HT1080 (cell line): ENCODE measurements at places on chromosomes 16 and 17.

DNA sequence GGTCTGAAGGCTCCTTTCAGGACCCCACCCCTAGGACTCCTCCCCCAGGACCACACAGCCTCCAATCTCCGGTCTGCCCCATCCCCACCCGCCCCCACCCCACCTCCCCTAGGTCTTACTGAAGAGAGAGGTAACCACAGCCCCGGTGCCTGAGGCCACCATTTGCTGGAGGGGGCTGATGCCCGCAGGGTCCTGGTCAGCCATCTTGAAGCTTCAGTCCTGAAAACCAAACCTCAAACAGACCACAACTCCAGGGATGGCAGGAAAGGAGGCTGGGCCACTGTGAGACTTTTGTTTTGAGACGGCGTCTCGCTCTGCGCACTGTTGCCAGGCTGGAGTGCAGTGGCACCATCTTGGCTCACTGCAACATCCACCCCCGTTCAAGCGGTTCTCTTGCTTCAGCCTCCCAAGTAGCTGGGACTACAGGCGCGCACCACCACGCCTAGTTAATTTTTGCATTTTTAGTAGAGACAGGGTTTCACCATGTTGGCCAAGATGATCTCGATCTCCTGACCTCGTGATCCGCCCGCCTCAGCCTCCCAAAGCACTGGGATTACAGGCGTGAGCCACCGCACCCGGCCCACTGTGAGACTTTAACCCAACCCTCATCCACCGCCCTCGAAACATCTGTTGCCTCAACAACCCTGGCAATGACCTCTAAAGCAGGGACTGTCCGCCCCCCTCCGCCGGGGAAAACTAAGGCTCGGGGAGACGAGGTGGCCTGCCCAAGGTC is 1.1 kb downstream of the SLC25A39 start:
- no peak for DNase-seq

- no peak for DNase-seq
Measured at GRCh38 chr17:18860161-18860972, 2.4 kb downstream of the PRPSAP2 start.

DNA sequence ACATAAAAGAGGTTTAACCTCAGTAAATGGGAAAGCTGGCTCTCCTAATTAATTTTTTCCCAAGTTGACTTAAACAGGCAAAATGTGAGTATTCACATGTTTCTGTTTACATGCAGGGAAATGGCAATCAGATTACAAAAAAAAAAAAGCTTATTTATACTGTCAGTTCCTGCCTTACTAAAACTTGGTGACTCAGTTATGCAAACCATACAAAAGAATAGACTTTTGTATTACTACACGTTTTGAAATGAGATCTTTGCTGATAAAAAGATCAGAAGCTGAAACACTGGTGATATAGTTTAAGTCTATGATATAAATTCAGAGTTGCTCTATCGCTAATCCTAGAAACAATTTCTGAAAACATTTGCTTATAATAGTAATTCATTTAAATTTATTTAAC is 9.4 kb upstream of the KCNJ2 start:
- peak; percentile 32 for DNase-seq

DNA sequence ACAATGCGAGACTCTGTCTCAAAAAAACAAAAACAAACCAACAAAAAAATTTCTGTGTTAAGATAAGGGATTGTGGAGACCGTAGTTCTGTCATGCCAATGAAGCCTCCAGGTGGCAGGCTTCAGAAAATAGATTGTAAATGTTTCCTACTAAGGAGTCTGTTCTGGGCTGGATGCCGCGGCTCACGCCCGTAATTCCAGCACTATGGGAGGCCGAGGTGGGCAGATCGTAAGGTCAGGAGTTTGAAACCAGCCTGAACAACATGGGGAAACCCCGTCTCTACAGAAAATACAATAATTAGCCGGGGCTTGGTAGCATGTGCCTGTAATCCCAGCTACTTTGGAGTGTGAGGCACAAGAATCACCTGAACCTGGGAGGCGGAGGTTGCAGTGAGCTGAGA is 4.4 kb upstream of the SNX29 start:
- DNase-seq, result peak; percentile 8

DNA sequence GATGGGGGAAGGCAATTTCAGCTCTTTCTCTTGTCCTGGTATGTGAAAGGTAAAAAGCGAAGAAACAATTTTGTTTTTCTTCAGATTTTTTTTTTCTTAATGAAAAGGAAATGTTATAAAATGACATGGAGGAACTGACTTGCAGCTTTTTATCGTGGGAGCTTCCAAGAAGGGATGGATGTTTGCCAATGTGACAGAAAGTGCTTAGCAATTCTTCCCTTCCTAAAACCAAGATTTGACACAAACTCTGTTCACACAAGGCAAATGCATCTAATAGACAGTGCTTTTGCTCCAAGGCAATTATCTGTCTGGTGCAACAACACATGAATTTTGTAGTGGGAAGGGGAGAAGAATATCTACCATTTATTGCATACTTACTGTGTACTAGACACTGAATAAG is 988.5 kb downstream of the CDH11 start:
- DNase-seq, result no peak

GRCh38 chr17:72458301-72458700 is 337.5 kb downstream of the SOX9 start:
- DNase-seq, result no peak

DNA sequence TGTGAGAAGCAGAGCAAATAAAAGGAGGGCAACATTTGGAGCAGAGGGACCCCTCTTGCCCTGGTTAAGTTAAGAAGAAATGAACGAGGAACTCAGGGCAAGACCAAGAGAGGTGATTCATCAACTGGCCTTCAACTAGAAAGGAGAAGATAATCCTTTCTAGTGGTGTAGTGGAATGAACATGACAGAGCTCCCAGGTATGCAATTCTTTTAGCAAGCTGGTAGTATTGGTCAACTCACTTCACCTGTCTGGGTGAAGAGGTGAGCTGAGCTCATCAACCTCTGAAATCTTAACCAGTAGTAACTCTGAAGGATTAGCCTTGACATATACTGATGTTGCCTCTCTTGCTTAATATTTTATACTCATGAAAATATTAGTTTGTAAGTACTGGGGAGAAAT is 1024.7 kb upstream of the GOT2 start:
- no peak for DNase-seq

- no peak for DNase-seq
Measured at GRCh38 chr16:17926866-17927399, 409.6 kb downstream of the NPIPA8 start.

DNA sequence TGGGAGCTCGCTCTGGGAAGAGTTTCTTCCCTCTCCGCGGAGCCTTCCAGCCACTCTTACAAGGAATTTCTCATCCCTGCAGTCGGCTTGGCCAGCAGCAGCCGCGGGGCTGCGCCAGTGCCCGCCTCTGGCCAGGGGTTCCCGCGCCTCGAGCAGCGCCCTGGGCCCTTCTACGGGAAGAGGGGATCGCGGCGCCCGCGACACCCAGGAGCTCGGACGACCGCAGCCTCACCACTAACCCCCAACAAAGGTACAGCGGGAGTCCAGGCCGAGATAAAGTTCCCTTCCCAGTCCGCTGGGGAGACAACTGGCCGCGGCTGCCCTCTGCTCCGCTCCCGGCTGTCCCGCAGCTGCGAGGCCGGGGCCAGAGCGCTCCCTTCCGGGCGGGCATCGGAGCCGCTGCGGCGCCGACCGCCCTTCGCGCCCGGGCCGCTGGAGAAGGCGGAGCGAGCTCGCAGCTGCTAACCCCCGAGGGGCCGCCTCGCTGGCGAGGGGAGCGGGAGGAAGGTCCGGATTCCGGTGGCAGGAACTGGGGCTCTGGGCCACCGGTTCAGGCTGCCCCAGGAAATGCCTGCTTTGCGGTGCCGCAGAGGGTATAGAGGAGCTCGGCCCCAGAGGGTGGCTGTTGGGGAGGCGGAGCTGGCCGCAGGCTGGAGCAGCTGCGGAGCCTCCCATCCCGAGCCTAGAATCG is 3.6 kb upstream of the HS3ST3B1 start:
- no peak for DNase-seq

GRCh38 chr17:74964988-74965622 is 7.5 kb downstream of the HID1 start:
- no peak for DNase-seq

DNA sequence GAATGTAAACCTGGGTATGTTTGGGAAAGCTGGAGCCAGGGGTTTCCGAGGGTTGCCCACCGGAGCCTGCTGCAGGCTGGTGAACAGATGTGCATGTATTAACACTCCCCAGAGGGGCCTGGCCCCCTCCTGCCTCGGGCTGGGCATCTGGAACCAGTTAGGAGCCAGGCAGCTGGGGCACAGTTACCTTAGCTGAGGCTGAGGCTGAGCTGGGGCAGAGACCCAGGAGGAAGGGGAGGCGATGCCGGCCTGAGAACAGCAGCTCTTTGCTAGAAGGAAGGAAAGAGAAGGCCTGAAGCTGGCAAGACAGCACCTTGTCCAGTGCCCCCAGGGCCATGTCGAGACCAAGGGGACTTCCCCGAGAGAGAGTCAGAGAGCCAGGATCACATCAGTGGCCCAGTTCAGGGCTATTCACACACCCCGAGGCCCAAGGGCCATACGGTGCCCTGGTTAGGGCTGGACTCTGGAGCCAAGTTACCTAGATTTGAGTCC is 65.8 kb downstream of the RMI2 start:
- DNase-seq, result no peak

DNA sequence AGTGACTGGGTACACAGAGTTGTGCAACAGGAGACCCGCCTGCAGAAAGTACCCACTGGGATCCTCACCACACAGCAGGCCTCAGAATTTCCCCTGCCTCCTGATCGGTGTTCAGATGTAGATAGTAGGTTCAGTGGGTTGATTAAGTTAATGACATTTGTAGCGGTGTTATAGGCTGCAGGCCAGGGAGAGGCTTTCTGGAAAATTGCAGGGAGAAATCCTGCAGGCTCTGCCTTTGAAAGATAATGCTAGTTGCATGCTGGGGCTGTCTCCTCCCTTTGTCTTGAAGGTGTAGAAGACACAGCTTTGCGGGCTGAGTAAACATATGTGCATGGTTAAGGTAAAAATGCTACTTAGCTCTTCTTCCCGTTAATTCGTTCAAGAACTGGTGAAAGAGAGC is 406.3 kb upstream of the RBFOX1 start:
- no peak for DNase-seq

DNA sequence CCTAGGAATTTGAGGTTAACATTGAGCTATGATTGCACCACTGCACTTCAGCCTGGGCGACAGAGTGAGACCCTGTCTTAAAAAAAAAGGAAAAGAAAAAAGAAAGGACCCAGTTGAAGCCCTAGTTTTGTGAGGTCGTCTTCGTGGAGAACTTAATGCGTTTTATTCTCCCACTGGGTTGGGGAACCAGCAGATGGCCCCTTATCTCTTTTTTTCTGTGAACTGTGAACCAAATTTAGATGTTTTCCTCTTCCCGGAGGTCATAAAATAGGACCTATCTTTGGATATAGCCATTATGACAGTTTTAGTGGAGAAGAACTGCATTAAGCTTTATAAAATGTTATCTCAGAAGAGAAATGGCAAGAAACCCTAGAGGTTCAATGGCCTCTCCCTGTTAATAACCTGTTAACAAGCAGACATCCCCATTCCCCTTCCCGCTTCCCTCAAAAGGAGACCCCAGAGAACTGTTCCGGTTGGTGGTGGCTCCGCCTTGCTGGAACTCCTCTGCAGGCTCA is 23.5 kb downstream of the KIAA0513 start:
- no peak for DNase-seq

- no peak for DNase-seq
Measured at GRCh38 chr16:72620853-72621252, 427.1 kb downstream of the ZFHX3 start.

- DNase-seq, result no peak
Measured at GRCh38 chr16:1461146-1461545, 13.7 kb downstream of the CLCN7 start.

DNA sequence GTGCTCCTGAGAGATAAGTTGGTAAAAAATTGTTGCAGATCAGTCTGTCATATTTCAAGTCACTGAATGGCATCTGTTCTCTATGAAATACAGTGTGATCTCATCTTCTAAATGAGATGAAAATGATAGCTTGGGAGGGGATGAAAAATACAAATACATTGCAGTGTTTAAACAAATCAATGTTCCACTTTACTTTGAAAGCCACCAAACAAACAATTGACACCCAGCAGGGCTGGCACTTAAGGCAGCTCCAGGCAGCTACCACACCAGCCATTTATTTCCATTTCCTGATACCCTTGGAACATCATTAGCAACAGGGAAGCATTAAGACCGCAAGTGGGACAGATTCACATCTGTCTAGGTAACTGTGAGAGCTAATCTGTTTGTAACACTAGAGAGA is 827.6 kb upstream of the KIF2B start:
- DNase-seq, result no peak

GRCh38 chr16:81997738-81998137 is 13.5 kb downstream of the SDR42E1 start:
- peak; percentile 82 for DNase-seq

DNA sequence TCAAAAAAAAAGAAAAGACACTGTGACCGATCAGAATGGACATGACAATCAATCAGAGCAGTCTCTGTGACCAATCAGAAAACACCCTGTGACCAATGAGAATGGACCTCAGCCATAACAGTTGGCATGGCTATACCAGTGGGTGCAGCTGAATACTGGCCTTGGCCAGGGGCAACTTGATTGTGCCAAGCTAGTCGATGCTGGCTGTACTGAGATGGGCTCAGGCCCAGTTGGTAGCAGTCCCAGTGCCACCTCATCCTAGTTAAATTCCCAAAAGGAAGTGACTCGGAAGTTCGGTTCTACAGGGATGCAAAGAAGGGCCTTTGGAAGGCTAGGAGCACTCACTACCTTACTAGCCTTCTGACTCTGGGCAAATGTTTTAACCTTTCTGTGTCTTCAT is 37.2 kb upstream of the BCO1 start:
- peak; percentile 13 for DNase-seq

GRCh38 chr17:7224661-7225111 is 4.9 kb downstream of the ACADVL start:
- DNase-seq, result no peak

DNA sequence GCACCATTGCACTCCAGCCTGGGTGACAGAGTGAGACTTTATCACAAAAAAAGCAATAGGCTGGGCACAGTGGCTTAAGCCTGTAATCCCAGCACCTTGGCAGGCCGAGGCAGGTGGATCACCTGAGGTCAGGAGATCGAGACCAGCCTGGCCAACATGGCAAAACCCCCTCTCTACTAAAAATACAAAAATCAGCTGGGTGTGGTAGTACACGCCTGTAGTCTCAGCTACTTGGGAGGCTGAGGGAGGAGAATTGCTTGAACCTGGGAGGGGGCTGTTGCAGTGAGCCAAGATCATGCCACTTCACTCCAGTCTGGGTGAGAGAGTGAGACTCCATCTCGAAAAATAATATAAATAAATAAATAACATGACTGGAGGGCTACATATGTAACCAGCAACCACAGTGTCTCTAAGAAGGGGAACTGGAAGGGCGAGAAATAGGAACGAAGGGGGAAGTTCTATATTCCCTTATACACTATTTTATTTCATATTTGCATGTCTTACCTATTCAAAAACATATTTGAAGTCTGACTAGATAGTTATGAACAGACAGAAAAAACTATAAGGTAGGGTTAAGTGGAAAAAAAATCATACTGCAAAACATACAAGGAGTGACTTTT is 25.9 kb downstream of the MYH11 start:
- no peak for DNase-seq

DNA sequence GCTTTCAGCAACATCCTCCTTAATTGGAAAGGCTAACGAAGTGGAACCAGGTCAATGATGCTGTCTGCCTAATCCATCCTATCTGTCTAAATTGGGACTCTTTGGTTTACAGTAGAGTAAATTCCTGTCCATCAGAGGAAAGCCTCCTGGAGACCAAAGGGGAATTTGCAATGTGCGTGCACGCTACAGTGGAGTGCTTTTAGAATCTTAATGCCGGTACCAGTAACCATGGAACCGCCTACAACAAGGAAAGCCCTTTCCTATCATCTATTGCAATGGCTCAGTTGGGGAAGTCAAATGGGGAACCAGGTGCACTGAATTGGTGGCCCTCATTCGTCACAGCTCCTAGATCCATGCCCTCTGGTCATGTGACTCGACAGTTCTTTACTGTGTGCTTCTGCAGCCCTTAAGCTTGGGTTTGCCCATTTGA is 110.1 kb downstream of the XYLT1 start:
- no peak for DNase-seq
